Hindlimb muscle (tissue), 1 donor: ENCODE measurements at places on chromosomes 7 and 10.

GRCh38 chr7:30970594-30971094, 6.9 kb downstream of the GHRHR start:
- no peak for DNase-seq

DNA sequence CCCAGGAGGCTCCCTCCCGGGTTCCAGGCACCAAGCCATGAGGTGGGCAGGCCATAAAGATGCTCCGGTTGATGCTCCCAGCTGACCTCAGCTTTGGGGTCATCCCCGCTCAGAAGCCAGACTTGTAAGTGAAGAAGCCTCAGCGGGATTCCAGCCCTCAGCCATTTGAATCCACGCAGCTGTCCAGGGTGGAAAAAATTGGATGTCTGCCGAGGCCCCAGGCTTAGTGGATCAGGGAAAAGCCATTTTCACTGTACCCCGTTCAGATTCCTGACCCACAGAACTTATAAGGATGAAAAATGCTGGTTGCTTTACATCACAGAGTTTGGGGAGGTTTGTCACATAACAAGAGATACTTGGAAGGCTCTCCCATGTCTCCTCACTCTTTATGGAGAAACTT, 49.2 kb upstream of the CPN1 start:
- peak; percentile 38 for DNase-seq

DNA sequence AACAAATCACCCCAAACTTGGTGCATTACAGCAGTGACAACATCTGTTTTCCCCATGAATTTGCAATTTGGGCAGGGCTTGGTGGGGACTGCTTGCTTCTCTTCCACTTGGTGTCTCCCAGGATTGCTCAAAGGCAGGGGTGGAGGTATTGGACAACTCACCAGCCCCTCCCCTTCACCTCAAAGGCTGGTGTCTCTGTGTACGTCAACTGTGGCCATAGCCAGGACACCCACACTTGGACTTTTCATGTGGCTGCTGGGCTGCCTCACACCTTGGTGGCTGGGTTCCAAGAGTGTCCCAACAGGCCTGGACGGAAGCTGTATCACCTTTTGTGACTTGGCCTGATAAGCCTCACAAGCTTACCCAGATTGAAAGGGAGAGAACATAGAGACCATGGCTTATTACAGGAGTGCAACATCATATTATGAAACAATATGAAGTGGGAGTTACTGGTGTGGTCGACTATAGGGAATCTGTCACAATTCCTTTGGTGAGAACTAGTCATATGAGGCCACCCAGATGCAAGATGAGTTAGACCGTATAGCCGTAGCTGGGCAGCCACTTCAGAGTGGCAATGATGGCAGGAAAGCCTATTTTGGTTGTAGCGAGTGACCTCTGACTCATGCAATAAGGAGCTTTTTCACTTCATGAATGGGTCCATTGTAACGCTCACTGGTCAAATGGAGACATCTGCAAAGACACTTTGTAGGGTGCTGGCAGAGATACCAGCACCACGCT, 187.6 kb upstream of the ITGB1 start:
- DNase-seq: no peak

DNA sequence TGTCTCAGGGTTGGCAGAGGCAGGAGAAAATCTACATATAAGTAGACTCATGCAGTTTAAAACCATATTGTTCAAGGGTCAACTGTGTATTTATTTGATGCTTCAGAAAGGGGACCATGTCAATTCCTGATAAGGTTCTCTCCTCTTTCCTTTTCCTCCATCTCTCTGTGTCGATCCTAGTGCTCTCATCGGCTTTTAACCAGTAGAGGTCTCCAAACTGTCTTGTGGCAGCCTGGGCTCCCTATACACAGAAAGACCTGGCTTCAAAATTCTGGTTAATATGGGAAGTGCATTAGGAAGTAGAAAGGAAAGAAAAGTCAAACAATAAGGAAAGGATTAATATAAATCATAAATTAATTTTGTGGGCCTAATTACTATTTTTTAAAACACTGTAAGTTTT, 304.4 kb upstream of the C7orf33 start:
- DNase-seq: peak; percentile 28

DNA sequence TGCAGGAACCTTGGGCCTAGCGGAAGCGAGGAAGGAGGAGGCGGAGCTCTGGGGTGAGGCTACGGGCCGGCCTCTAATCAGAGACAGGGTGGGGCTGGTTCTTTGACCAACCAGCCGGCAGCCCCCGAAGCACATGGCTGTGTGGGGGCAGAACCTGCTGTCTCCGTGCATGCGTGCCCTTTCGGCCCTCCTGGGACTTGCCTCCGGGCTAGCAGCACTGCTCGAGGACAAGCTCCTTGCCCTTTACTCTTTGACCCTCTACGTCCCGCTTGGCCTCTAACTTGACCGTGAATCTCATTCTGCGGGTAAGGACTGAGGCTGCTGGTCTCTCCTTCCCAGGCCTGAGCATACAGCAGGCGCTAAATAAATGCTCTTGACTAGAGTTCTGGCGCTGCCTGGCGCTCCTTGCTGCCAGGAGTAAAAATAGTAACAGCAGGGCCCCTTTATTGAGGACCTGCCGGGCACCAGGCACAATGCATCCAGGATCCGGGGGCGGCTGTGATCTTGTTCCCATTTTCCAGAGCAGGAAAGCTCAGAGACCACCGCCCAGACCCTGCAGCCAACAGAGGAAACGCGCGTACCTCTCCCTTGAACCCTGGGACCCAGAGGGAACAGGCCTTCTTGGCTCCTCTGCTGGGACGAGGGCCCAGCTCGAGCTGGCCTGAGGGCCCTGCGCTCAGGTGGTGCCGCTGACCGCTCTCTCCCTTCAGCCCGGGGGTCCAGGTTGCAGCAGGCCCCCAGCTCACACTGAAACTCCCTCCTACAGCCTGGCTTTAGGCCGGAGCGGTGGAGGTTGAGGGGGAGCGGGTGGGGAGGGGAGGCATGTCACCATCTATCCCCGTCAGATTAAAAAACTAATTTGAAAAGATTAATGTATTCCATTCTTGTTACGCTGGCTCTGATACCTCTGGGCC, 2.7 kb upstream of the COMTD1 start:
- DNase-seq: no peak

DNA sequence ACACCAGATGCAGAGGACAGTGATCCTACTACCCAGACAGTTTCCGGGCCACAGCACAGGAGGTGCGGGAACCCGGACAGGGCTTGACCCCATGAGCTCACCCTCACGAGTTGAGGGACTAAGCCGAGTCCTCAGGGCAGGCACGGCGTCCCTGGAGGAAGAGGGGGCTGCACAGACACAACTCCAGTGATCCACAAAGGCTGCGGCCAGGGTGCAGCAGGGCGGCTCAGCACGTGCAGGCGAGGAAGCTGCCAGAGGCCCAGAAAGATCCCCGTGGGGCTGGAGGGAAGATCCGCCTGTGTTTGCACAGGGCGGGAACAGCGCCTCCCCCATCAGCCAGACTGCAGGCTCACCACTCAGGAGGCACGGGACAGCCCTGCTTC, 45.9 kb upstream of the TMEM72 start:
- no peak for DNase-seq
